ENCODE measurements at places on chromosomes 6 and 20.

DNA sequence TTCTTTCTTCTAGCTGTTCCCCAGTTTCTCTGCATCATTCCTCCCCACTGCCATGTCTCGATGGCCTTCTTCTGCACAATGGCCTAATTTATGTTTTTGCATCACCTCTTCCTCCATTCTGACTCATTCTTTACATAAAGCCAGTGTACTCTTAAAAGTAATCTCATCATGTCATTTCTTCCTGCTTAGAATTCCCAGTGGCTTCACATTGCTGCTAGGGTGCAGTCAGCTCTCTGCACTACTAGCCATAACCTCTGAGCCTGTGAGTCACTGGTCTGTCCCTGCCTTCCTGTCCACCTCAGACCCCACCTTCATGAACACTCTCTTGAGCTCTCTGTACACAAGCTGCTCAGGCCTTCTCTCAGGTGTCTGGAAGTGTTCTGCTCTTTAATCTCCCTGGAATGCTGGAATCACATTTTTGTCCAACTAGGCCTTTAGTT, 24.1 kb upstream of the TRIM27 start:
- no peak for DNase-seq

DNA sequence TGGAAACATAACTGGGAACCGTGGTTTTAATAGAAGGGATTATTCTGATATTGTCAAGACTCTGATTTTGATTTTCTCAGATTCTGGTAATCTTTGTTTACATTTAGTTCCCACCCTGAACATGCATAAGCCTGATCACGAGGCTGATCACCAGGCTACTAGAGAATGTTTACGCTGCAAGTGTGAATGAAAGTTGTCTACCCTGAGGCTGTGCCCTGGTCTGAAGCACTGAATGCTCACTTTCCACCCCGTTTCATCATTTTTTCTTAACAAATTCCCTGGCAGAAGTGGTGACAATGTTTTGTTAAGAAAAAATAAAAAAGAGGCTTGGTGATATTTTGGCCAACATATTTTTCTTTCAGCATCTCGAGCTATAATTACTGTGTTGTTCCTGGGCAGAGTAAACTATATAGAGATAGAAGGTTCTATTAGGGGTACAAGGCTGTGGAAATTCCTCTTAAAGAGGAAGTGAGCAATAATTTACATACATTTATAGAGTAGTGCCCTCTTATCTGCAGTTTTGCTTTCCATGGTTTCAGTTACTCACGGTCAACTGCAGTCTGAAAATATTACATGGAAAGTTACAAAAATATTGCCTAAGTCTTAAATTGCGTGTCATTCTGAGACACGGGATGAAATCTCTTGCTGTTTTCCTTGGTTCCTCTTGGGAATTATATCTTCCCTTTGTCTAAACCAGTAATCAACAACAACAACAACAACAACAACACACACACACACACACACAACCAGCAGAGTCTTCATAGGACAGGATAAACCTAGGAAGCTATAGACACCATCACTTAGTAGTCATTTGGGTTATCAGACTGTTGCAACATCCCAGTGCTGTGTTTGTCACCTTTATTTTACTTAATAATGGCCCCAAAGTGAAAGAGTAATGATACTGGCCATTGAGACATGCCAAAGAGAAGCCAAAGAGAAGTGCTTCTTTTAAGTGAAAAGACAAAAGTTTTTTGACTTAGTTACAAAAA, 566.6 kb upstream of the CITED2 start:
- no peak for DNase-seq

DNA sequence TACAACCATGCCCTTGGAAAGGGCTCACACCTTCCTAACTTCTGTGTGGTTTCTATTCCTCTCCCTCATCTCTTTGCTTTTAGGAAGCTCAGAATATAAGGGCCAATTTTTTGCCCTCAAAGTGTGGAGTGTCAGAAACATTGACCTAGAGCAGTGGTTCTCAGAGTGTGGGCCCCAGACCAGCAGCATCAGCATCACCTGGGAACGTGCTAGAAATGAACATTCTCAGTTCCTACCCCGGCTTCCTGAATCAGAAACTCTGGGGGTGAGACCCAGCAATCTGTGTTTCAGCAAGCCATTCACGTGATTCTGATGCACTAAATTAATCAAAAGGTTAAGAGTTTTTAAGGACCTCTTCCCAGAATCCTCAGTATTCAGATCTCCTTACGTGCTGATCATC, 47.9 kb upstream of the IL17A start:
- DNase-seq, result no peak

GRCh38 chr6:159996626-159997497, 28.0 kb downstream of the IGF2R start:
- DNase-seq, result no peak

GRCh38 chr6:93799226-93799625, 379.9 kb upstream of the EPHA7 start:
- no peak for DNase-seq

DNA sequence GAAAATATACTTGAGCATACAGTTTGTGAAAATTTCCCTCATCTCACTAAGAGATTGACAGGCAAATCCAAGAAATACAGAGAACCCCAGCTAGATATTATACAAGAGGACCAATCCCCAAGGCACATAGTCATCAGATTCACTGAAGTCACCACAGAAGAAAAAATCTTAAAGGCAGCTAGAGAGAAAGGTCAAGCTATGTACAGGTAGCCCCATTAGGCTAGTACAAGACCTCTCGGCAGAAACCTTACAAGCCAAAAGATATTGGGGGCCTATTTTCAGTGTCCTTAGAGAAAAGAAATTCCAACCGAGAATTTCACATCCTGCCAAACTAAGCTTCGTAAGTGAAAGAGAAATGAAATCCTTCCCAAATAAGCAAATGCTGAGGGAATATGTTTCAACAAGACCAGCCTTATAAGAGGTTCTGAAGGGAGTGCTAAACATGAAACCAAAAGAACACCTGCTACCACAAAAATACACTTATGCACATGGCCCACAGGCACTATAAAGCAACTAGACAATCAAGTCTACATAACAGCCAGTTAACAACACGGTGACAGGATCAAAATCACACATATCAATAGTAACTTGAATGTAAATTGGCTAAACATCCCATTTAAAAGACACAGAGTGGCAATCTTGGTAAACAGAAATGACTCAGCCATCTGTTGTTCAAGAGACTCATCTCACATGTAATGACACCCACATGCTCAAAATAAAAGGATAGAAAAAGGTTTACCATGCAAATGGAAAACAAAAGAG, 96.3 kb downstream of the FHL5 start:
- peak; percentile 61 for DNase-seq

DNA sequence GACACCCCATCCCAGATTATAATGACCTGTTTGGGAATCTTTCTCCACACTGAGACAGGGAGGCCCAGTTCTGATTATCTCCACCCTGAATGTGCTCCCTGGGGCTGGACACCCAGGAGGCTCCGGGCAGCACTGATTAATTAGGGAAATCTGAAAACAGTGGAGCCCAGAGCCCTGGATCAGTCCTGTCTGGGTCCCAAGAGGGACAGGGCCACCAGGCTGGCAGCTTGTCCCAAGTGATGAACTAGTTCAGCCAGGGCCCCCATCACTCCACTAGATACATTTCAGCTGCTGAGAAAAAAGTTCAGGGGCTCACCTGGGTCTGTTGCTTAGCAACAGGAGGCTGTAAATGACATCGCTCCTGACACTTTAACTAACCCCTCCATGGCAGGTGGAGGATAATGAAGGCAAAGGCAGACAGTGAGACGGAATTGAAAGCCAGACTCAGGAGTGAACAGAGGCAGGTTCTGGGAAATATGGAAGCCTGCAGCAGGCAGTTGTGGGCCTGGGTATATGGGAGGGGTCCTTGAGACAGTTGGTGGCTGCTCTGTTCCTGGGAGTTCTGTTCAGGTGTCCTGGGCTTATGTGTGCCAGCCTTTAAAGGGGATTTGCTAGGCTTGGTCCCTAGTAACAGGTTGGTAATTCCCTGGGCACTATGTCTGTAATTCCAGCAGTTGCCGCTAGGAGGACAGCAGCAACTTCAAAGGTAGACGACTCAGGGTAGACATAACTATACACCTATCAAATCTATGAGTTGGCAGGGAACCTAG, 78.3 kb upstream of the CTNNBL1 start:
- peak; percentile 36 for DNase-seq

DNA sequence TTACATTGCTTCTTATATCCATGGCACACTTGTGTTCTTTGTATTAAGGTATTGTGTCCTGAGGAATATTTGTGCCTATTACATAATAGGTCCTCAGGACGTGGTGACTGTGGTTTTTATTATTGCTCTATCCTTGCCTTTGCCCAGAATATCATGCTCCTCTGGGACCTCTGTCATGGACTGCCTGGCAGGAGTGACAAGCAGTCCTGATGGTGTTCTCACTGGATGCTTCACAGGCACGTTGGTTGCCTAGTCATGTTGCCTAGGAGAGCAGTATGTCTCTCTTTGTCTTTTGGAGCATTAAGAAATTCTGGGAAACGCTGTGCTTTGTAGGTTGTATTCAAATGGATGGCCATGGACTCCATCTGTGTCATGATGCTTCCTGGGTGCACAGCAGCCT, 24.7 kb upstream of the MROH8 start:
- DNase-seq, result no peak

GRCh38 chr20:1225263-1225782, 521 bp upstream of the RAD21L1 start:
- DNase-seq, result no peak

All from NCI-H2171 (cell line).